ENCODE measurements at places on chromosomes 13 and 19.
A peak's percentile ranks its signal among the peaks of the same experiment; 100 is the strongest.

DNA sequence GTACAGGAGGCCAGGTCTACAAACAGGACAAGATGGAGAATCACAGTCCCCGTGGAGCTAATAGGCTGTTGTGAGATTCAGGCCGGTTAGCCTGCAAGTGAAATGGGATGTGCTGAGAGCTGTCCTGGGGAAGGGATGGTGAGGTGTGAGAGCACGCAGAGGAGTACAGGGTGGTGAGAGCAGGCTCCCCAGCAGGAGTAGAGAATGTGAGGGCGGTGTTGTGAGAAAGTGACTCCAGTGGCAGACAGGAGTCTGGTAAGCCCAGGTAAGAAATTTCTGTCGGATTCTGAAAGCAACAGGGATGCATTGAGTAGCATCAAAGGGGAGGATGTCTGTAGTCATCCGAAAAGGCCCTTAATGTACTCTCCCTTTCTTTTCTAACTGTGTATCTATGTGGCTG lies 50.7 kb upstream of the GPR183 start:
- no peak for DNase-seq

GRCh38 chr13:84994582-84994981 lies 804.6 kb downstream of the SLITRK6 start:
- DNase-seq, result no peak

DNA sequence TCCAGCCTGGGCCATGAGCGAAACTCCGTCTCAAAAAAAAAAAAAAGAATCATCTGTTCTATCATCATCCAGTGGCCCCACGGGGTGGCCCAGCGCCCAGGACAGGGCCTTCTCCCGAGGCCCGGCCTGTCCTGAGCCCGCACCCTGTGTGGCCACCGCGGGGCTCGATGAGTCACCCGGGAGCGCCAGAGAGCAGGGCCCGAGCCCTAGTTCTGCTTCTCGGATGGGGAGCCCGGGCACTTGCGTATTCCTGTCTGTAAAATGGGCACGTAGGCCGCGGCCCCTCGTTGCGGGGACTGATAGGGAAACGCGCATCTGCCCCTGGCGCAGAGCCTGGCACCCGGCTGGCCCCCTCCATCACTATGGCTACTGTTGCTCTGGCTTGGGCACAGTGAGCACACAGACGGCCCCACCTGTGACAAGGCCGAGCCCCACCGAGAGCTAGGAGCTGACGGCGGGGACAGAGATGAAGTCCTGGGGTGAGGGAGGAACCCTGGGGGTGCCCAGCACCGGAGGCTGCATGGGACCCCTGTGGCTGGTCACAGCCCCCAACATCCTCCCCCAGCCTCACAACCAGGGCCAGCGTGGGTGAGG lies 21.3 kb upstream of the UQCR11 start:
- no peak for DNase-seq

DNA sequence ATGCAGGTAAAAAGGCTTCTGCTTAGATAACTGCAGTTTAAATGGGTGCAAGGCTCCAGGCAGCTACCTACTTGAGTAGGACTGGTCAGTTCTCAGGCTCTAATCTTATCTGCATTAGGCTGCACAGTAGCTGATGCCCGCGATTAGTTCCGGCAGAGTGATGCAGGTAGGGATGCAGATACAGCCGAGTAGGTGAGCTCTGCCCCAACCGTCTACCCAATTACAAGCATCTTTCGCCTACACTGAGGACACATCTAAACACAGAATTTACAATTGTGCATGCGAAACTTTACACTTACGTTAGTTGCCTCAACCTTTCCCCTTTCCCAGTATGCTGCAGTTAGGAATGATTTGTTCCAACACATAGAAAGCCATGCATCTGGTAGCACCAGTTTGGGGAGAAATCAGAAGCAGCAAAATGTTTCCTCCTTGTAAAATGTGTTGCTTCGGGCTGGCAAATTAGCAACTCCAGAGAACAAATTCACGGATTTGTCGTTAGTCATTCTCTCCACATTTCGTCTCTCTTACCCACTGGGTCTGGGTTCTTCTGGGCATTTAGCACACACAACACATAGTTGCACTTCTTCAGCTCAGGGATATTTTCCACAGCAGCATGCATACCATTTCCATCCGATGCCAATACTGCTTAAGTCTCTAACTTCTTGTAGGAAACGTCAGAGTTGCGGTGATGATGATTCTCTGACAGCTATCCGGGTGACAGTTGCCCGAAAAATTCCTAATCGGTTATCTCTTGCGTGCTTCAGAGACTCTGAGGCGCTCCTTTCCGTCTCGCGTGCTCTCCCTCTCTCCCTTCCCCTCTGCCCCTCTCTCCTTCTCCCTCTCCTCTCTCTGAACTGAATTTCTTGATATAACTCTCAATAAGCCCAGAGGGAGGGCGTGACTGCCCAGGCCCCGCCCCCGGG lies at the start of gene PCDH9:
PCDH9 (minus strand) TSS at position 856 of the 923 bp plus-strand sequence. CDS start 1,896 bp downstream, outside the sequence.
- no peak for DNase-seq

DNA sequence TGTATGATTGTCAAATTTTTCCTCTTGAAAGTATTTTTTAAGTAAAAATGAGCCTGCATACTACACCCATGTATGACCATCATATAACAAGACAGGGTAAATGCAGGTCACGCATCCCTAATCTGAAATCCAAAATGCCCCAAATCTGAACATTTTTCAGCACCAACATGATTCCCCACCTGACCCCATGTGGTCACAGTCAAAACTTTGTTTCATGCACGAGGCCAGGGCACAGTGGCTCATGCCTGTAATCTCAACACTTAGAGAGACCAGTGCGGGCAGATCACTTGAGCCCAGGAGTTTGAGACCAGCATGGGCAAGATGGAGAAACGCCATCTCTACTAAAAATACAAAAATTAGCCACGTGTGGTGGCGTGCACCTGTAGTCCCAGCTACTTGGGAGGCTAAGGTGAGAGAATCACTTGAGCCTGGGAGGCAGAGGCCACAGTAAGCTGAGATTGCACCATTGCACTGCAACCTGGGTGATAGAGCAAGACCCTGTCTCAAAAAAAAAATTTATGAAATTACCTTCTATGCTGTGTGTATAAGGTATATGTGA lies 63.7 kb upstream of the NPAS1 start:
- no peak for DNase-seq

- DNase-seq, result no peak
Measured at GRCh38 chr13:21208652-21209154, 32.2 kb downstream of the MRPL57 start.

GRCh38 chr19:16920816-16921529 lies 32.2 kb downstream of the F2RL3 start:
- DNase-seq, result no peak

DNA sequence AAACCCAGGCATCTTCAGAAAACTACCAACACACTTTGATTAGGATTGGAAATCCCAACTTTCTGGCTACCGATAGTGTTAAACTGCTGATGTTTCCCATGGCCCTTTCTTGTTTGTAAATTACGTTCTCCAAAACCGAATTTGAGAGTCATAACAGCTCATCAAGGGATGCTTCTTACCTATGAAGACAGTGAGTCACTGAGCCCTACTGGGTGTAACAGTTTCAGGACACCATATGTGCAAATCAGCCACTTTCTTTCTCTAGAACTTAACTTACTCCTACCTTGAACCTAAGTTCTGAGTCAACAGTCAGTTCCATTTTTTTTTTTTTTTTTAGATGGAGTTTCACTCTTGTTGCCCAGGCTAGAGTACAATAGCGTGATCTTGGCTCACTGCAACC lies 410.1 kb upstream of the TSHZ3 start:
- no peak for DNase-seq

- DNase-seq, result no peak
Measured at GRCh38 chr19:56272161-56272798, at the start of gene EDDM13. EDDM13 (plus strand) TSS chr19:56272748; CDS start chr19:56272835, 87 bp downstream.

DNA sequence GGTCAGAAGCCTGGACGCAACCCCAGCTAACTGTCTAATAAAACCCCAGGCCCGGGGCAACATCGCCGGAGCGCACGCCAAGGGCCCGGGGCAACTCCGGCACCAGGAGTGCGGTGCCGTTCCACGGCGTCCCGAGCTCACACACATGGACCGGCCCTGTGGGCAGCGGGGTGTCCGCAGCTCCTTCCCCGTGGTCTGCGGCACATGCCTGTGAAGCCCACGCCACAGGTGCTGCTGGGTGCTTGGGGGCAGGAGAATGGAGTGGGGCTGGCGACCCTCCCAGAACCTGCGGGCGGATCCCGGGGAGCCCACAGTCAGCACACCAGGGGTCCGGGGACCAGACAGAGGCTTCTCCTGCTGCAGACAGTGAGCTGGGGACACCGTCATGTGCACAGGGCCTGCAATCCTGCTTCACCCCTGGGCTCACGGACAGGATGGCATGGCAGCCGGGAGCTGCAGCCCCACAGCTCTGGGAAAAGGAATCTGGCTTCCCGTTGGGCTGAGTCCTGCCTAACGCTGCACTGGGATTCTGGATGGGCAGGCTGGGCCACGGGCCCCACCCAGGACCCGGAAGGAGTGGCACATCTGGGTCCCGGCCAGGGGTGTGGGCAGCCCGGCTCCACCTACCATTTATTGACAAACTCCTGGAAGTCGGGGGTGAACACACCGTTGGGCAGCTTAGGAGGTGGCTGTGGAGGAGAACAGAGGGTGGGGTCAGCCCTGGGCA lies 28.2 kb upstream of the ZBTB7A start:
- DNase-seq, result no peak

DNA sequence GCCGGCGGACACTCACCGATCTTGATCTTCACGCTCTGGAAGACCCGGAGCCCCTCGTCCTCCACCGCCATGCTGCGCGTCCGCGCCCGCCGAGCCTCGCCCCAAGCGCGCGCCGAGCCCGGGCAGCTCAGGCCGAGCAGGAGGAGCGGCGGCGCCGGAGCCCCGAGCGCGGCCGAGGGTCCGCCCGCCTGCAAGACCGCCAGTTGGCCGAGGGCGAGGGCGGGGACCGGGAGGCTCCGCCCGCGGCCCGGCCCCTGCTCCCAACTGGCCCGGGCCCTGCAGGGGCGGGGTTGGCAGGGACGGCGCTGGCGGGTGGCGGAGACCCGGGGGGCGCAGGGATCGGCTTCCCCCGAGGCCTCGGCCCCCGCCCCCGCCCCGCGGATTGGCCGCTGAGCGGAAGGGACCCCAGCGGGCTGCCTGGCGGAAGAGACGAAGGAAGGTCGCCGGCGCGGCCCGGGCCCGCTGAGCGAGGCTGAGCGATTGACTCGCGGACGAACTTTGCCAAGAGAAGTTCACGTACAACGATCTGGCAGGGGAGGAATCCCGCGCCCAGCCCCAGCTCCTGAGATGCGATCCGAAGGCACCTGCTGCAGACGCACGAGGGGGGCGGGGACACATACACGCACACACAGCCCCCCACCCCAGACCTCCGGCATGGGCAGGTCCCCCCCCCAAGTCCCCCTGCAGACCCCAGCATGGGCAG lies at the start of gene RASA3:
RASA3 (minus strand) TSS at position 205 of the 703 bp plus-strand sequence; CDS start at position 71, 134 bp downstream.
- peak; percentile 73 for DNase-seq

- no peak for DNase-seq
Measured at GRCh38 chr19:46394402-46394797, 19.0 kb downstream of the CCDC8 start.

- no peak for DNase-seq
Measured at GRCh38 chr13:31905961-31906360, 125.6 kb upstream of the FRY start.

DNA sequence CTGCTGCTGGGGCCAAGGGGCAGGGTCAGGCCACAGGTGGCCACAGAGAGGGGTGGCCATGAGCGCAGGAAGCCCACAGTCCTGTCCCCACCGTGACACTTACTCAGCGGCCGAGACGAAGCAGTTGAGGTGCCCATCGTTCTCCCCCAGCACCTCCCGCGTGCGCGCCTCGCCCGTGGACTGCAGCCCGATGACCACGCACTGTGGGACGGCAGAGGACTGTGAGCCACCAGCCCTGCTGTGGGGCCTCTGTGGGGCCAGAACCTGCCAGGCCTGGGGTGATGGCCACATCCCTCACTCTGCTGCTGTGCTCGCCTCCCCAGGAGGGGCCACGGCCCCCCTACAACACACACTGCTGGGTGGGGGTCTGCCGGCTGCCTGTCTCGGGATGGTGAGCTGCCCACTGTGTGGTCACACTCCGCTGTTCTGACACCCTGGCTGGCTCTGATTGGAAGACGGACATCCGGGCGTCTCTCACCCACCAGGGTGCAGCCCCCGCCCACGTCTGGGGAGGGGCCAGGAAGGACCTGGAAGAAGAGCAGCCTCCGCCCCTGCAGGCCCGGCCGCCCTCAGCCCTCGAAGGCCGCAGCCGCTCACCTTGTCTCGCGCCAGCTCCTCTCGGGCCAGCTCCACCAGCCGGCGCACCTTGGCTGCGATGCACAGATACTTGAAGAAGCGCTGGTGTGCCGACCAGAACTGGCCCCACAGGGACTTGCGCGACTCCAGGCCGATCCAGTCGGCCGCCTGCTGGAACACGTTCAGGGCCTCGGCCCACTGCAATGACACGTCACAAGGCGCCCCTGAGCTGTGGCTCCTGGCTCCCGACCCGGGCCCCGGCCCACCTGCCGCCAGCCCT lies 13.2 kb downstream of the GPX4 start:
- DNase-seq, result no peak

GRCh38 chr19:12015015-12015752 lies 20.3 kb downstream of the ZNF433 start:
- DNase-seq, result no peak

DNA sequence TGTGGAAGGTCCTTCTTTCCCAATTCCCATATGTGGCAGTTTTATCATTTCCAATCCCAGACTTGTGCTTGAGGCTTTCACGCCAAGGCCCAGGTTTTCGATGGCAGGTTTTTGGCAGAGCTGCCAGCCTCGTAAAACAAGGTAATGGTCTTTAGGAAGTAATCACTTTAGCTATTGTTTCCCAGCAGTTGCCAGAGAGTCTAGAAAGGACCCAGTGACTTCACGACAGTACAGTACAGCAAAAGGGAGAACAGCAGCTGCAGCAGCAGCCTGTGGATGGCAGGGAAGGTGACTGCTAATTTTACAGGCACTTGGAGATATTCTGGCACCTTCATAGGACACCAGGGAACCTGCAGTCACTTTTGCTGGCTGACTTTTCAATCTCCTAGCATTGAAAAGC lies 291.6 kb upstream of the MAB21L1 start:
- no peak for DNase-seq

DNA sequence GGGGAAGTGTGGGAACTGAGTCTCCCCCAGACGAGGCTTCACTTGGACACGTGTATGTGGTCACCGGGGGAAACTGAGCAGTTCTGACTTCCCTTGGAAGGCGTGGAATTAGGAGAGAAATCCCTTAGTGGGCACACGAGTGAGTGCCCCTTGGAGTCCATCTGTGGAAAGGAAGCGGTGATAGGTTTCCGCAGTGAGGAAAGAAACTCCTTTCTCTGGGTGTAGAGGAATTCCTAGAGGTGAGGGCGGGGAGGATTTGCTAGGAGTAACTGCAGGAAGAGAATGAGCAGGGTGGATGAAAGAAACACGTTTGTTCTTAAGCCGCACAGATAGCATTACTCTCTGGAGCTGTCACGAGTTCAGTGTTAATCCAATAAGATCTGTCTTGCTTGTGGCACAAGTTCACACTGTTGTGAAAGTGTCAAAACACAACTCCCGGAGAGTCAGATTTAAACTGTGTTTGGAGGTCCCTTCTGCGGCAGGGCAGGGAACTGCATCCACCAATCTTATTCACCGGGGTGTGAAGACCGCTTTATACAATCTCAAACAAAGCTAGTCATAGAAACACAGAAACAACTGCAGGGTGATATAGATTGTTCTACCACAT lies 1.2 kb downstream of the KL start:
- DNase-seq, result no peak

Data from activated B cell treated with CpG ODN at 0.5 μM for 24 hours (primary cell).